ENCODE measurements at places on chromosomes 7 and 10. TPM values are rescaled to one million over a fixed set of nuclear protein-coding genes. Genes with fewer than 3 reads are reported as not detected.

GRCh38 chr10:5291501-5292195 is 73.1 kb upstream of the UCN3 start:
- DNase-seq = peak; percentile 32

DNA sequence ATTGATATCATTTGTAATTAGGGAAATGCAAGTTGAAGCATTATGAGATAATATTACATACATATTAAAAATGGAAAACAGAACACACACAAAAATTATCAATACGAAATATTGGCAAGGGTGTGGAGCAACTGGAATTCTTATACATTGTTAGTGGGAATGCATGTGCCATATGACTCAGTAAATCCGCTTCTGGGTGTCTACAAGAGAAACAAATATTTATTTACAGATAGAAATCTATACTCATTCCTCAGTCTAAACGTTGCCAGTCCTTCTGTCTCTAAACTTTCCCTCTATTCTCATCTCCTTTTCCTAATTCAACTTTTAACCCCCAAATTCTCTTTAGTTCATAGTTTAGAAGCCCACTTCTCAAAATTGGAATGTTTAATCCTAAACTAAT is 170.4 kb upstream of the LRRTM3 start:
- no peak for DNase-seq

- DNase-seq = no peak
Measured at GRCh38 chr10:43258211-43258561, 8.7 kb downstream of the RASGEF1A start.

DNA sequence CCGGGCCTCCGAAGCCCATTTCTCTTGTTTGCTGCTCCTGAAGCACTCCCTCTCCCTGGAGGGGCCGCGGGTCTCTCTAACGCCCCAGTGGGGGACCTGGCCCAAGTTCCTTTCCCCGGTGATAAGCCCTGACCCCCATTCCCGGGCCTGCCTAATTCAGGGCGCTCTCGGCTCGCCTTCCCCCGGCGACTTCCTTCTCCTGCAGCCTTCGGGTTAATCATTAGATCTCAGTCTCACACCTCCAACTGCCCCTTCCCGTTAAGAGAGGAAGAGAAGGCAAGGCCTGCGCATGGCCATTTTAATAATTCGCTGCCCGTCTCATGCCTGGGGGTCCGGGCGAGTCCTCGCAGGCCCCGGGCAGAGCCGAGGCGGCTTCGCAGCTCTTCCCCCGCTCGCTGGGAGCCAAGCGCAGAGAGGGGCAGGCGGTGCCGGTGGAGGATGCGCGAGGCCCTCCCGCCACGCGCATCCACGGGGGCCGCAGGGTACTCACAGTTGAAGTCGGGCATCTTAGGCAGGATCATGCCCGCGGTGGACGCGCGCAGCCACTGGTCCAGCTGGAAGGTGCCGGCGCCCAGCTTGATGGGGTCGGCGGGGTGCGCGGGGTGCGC is 1.2 kb downstream of the MNX1 start:
- no peak for DNase-seq

The ITPRID1 gene
- not detected for total RNA-seq

GRCh38 chr10:78691301-78692030 is 377.3 kb upstream of the ZMIZ1 start:
- no peak for DNase-seq

The PRR15 gene
- total RNA-seq = 0.30 TPM

DNA sequence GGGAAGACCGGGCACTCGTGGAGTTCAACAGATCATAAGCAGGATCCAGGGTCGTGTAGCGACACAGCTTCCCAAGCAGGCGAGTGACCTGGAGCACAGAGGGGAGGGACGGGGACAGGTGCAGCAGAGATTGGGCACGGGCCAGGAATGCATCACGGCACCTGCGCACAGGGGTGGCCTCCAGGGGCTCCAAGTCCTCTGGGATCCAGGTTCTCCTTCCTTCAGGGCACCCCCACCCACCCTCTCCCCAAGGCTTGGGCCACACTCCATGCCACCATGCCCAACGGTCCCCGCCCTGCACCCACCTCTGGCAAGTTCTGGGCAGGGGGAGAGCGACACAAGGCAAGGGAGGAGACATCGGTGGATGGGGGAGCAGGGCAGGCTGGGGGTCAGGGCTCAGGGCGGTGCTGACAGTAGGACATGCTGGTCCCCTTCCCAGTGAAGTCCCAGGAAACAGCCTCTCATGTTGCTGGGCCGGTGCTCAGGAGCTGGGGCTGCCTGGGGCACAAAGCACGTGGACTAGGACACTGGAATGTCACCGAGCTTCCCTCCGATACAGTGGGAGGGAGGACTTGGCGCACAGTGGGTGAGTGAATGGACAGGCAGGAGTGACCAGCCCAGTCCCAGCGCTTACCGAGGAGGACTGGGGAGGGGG is 597.3 kb downstream of the PTPRN2 start:
- no peak for DNase-seq

The ZNF273 gene
- total RNA-seq = 7.7 TPM

The SSC4D gene
- total RNA-seq = 0.28 TPM

- DNase-seq = no peak
Measured at GRCh38 chr10:112361951-112362751, 11.8 kb upstream of the ACSL5 start.

DNA sequence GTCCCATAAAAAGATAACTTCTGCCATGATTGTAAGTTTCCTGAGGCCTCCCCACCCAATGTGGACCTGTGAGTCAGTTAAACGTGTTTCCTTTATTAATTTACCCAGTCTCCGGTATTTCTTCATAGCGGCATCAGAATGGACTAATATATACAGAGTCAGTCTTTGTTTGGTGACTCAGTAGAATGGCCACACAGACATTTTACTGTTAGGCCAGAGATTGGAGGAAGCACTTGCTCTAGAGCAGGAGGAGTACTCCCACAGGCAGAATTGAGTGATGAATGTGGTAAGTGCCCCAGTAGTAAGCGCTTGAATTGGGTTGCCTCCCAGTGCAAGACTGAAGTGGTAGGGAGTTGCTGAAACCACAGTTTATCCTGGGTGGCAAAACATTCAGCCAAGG is 149.5 kb upstream of the SMIM30 start:
- no peak for DNase-seq

GRCh38 chr7:26553128-26553527 is 261.5 kb downstream of the SNX10 start:
- no peak for DNase-seq

DNA sequence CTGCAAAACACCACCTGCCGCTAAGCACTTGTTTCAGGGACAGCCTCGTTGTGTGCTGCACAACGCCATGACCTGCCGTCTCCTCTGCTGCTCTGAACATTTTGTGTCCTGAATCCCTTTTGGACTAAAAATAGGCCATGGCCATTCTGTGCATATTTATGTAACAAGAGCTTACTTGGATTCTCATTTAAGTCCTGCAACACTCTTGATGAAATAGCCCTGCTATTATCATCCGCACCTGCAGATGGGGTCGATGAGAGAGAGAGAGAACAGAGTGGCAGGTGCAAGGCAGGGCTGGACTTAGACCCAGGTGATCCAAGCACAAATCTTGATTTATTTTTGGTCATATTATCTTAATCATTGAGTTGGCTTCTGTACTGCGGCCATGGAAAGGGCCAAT is 121.2 kb upstream of the PRKCQ start:
- DNase-seq = no peak

- DNase-seq = no peak
Measured at GRCh38 chr7:146528581-146528980, 412.0 kb downstream of the CNTNAP2 start.

The MINDY4 gene
- total RNA-seq = 1.2 TPM

- DNase-seq = no peak
Measured at GRCh38 chr7:151383638-151384351, 26.0 kb downstream of the WDR86 start.

GRCh38 chr10:61836888-61837754 is 64.4 kb upstream of the ARID5B start:
- no peak for DNase-seq

GRCh38 chr10:63588436-63589167 is 67.4 kb downstream of the REEP3 start:
- no peak for DNase-seq

GRCh38 chr10:123147635-123148413 is at the start of gene HMX2:
Gene HMX2, plus strand, starts transcription at chr10:123148136. Its CDS starts 243 bp downstream, at chr10:123148379.
- DNase-seq = no peak

DNA sequence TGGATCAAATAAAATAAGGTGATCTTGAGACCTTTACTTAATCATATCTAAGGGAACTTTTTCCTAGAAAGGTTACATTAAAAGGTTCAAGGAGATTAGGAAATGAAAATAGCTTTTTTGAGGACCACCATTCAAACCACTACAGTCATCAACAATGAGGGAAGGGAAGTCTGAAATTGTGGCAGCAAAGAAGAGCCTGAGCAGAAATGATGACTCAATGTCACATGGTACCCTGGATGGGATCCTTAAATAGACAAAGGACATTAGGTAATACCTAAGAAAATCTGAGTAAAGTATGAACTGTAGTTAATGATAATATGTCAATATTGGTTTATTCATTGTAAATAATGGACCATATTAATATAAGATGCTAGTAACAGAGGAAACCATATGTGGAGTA is 236.0 kb downstream of the SEMA3D start:
- DNase-seq = no peak

DNA sequence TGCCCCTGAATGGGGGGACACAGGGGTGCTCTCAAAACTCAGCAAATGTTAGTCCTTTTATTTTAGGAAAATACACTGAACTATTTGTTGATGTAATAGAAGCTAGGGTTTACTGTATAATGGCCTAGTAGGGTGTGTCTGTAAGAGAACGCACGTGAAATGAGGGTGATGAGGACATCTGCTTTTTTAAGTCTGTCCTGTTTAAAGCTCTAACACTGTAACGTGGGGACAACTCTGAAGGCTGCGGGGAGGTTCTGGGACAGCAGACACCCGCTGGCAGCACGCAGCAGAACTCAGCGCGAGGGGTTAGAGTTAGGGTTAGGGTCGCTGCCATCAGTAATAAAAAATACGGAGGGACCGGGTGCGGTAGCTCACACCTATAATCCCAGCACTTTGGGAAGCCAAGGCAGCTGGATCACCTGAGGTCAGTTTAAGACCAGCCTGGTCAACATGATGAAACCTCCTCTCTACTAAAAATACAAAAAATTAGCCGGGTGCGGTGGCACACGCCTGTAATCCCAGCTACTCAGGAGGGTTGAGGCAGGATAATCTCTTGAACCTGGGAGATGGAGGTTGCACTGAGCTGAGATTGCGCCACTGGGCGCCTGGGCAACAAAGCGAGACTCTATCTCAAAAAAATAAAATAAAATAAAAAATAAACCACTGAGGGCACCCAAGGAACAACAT is 98.0 kb downstream of the CTBP2 start:
- no peak for DNase-seq

DNA sequence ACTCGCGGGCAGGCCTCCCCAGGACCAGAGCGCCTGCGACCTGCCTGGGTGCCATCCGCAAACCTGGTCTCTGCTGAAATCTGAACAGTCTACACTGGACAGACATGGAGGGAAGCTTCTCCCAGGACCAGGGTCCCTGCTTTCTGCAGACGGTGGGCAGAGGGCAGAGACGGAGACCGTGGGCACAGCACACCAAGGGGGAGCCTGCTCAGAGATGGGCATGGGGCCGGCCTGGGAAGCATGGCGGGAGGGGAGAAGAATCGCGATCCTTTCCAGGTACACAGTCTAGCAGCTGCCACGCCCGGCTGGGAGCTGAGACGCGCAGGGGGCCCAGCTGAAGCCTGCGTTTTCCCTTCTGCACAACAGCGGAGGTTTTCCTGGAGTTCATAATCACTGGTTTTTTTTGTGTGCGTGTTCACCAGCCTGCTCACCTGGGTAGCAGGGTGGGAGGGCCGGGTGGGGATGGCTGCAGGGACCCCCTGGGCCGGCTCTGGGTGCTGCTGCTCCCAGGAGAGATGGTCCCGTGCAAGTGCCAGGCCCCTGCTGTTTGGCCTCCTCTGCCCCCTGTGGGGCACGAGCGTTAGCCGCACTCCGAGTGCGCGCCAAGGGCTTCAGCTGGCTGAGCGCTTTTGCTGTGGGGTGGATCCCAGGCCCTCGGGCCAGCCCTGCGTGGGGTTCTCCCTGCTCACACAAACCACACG is 448.8 kb downstream of the DNAJB6 start:
- DNase-seq = no peak

GRCh38 chr7:48307041-48307714 is 135.9 kb downstream of the ABCA13 start:
- DNase-seq = no peak

DNA sequence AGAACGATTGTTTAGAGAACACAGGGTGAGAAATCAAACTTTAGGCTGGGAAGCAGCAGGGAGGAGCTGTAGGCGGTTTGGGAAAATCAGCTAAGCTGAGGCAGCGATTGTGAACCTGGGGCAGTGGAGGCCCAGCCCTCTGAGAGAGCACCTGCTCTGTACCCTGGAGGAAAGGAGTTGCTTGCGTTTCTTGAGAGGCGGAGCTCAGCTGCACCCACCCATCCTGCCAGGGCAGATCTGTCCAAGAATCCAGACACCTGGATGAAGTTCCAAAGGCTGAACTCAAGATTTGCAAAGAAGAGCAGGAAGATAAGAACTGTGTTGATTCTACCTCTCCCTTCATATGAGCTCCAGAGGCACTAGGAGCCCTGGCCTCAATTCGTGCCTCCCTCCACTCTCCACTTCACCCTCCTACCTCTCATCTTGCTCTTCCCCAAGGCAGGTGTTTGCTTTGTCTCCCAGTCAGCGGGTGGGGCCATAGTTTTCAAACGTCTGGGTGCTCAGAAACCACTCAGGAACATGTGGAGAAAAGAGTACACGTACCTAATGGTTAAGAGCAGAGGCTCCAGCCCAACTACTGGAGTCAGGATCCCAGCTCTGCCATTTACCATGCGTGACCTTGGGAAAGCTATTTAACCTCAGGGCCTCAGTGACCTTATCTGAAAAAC is 21.5 kb upstream of the TMEM213 start:
- no peak for DNase-seq

The CPED1 gene
- 1.4 TPM for total RNA-seq

DNA sequence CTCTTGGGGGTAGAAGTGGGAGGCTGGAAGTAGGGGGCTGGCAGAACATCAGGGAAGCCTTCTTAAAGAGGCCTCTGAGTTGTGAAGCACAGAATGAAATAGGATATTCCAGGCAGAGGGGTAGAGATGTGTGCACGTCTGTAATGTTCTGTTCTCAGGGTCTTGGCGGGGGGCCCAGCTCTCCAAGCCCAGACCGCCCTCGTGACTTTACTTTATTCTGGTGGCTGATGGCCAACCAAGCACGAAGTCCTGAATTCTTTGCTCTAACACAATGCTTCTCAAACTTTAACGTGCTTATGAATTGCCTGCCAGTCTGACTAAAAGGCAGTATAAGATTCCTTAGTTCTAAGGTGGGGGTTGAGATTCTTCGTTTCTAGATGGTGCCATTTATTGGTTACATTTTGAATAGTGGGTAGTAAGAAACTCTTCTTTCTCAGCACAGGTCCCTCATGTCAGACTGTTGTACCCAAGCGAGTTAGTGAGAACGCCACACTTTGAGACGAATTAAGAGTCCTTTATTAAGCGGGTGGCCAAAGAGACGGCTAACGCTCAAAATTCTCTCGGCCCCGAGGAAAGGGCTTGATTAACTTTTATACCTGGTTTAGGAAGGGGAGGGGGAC is 8.2 kb downstream of the PRXL2A start:
- DNase-seq = no peak

The SERPINE1 gene
- total RNA-seq = 0.47 TPM

Measured in T-cell (primary cell).